ENCODE measurements at places on chromosomes 1 and 21.
A peak's percentile ranks its signal among the peaks of the same experiment; 100 is the strongest.

- peak; percentile 15 for DNase-seq
Observed at GRCh38 chr1:203440771-203441170, 34.8 kb upstream of the PRELP start.

DNA sequence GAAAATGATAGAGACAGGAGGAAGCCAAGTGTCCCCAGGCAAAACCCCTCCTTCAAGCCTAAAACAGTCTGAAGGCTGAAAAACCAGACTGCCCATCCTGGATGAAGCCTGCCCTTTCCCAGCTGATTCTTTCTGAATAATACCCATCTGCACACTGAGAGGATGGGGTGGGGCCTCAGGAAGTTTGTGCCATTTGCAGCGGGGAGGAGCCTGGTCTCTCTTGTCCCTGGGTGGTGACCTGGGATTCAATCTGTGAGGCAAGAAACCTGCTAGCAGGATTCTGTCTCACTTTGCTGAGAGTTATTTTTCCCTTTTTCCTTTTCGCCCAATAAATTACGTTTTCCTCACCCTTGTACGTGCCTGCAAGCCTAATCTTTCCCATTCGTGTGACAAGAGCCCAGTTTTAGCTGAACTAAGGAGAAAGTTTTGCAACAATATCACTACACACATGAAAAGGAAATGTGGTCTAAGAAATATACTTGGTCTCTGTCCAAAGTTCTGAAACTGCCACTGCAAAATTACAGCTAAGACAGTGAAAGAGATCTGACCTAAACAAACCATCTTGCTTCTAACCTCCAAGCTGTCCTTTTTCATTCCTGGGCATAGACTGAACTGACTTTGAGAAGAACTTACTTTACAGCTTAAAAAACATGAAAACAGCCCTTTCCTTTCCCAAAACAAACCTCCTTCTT, 105.0 kb downstream of the COP1 start:
- DNase-seq: no peak

DNA sequence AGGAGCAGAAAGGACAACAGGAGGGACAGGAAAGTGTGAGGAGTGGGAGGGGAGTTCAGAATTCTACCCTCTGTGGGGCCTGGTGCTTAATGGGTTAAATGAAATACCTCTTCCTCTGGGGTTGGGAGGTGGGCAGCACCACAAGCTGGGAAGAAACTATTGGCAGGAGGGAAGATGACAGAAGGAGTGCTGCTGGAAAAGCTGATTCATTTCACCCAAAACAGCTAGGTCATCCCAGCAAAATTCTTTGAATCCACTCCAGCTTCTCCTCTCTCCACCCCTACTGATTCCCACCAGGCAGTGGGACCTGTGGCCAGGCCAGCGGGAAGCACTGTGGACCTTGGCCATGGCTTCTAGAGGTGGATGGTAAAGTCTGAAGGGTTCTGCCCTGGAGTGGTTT, 12.8 kb downstream of the BCAN start:
- DNase-seq: no peak

GRCh38 chr1:8858888-8859706, 19.4 kb downstream of the ENO1 start:
- peak; percentile 17 for DNase-seq

GRCh38 chr1:15958793-15959192, 17.1 kb downstream of the ZBTB17 start:
- no peak for DNase-seq

DNA sequence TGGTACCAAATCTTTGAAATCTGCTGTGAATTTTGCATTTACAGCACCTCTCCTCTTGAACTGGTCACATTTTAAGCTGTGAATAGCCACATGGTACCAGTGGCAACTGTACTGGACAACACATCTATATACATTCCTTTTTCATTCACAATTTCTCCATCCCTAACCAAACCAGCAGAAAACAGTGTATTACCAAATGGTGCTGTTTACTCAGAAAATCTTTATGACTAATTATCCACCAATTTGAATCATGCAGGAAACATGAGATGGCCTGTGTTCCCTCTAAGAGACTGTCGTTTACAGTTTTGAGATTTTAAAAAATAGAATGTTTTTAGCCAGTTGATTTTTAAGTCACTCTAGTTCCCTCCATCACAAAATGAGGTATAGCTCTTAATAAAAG, 17.6 kb upstream of the CCT8 start:
- DNase-seq: peak; percentile 36

DNA sequence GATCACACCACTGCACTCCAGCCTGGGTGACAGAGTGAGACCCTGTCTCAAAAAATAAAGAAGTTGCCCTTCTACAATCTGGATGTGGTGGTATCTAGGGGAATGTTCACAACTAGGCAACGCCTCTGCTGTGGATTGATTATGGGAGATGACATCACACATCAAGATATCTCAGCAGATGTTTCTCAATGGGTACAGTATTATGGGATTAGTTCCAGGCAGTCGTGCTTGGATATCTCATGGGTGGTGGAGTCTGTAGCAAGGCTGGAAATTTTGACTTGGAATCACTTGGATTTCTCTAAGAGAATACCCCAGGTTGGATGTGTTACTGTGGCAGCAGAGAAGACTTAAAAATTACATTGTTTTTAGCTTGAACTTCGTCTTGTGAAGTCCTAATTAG, 7.7 kb downstream of the IFNAR2 start:
- DNase-seq: no peak

Measured in skeletal muscle cell (primary cell).